ENCODE measurements at places on chromosomes 4 and X. TPM values are rescaled to one million over a fixed set of nuclear protein-coding genes. Genes with fewer than 3 reads are reported as not detected.

The TLR3 gene
- 0.68 TPM for polyA plus RNA-seq

The MAGEA10 gene
- not detected for polyA plus RNA-seq

The REST gene
- 54.6 TPM for polyA plus RNA-seq

The LRBA gene
- polyA plus RNA-seq, result 5.7 TPM

The PPARGC1A gene
- not detected for polyA plus RNA-seq

The RAB40A gene
- 0.16 TPM for polyA plus RNA-seq

All from GM23248 (cell line).